ENCODE measurements at places on chromosomes 12 and 14.

GRCh38 chr14:81289516-81289915 lies 68.8 kb upstream of the GTF2A1 start:
- no peak for DNase-seq

GRCh38 chr12:119902084-119902509 lies 25.0 kb upstream of the CIT start:
- DNase-seq, result peak; percentile 89

GRCh38 chr14:57748279-57748678 lies 117.6 kb downstream of the SLC35F4 start:
- no peak for DNase-seq

DNA sequence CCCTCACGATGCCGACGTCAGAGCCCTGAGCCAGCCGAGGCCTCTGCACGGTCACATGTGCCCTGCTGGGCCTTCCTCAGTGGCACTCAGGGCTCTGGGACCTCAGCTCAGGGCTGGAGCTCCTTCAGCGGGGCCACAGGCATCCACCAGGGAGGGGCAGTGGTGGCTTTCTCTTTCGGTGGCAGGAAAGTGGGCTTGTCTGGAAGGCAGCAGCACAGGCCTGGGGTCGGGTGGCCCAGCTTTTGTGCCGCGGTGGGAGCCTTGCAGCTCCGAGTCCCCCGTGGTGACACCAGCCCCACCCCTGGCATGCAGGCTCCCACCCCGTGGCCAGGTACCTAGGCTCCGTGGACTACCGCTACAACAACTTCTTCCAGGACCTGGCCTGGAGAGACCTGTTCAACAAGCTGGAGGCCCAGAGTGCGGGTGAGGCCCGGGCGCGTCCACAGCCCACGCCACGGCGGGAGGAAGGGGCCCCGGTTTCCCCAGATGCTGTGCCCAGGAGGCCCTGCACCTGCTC lies 14.2 kb upstream of the TEX22 start:
- no peak for DNase-seq

DNA sequence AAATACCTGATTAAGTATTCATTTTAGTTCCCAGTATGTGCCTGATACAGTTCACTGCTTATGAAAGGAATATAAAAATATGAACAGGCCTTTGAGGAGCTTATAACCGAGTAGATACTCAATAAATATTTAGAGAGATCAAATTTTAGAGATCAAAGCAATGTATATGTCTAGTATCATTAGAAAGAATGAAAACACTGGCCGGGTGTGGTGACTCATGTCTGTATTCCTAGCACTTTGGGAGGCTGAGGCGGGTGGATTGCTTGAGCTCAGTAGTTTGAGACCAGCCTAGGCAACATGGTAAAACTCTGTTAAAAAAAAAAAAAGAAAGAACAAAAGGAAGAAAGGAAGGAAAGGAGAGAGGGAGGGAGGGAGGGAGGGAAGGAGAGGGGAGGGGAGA lies 113.2 kb upstream of the EEA1 start:
- no peak for DNase-seq

- DNase-seq, result no peak
These were observed 456.9 kb downstream of the NRXN3 start for GRCh38 chr14:78627114-78627513.

DNA sequence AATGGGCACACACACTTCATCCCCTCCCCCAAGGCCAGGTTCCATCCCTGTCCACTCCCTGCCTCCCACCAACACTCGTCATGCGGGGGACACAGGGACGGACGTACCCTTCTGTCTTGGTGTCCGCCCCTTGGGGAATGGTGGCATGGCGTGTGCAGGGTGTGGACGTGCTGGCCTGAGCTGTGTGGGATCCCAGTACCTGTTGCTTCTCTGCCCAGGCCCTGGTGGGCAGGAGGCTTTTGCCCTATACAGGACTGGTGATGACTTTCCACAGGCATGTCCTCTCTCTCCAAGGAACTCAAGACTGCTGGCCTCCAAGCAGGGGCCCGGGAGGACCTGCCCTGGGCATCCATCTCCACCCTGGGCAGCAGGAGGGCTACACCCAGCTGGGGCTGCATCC lies 195.8 kb upstream of the PRMT8 start:
- no peak for DNase-seq

GRCh38 chr14:54488318-54488645 lies 498 bp downstream of the GMFB start:
- DNase-seq, result no peak

- no peak for DNase-seq
These were observed 21.1 kb downstream of the CHGA start for GRCh38 chr14:92943855-92944570.

- DNase-seq, result no peak
These were observed 8.7 kb upstream of the CKAP4 start for GRCh38 chr12:106256524-106256923.

DNA sequence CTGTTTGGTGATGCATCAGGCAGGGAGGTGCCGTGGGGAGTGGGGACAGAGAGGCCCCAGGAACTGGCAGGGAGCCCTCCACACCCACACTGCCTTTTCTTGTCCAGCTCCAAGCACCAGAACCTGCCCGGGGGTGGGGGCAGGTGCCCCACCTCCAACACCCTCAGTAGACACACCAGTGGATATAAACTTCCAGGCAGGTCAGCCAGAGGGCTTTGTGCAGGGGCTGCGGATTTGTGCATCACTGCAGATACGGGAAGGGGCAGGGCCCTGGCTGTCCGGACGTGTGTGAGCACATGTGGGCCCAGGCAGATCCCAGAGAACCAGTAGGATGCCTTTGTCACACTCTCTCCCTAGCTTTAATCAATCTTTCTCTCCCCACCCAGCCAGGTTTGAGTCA lies 1.3 kb upstream of the TGM1 start:
- no peak for DNase-seq

DNA sequence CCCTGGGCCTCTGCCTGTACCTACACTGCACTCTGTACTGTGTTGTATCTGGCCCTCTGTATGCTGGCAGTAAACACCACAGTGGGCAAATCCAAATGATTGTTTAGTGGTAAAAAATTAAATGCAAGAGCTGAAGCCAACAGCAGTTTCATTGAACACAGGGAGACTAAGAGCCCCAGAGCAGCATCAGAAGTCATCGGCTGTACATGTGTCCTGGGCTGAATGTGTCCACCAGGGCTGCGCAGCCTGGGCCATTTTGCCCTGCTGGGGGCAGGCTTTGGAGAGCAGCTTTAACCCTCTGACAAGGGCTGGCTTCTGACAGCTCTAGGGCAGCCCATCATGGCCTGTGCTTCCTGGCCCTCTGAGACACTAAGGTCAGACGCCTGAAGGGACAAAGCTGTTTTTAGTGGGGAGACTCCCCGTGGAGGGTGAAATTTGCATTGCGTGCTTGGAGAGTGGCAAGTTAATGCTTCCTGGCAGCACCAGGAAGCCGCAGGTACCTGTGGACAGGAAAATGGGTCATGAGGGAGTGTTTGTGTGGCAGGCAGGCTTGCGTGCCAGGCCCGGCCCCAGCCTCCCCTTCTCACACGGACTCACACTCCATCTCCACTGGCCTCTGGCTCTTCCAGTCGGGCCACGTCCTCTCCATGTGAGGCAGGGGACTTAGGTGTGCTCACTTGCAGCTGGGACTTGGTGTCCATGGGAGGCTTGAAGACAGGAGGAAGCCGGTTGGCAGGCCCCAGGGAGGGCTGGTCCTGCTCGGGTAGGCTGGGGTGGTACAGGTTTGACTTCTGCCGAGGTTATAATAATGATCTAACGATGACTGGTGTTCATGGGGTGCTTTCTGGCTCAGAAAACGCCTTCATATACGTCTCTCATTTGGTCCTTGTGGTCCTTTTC lies 150.1 kb downstream of the TSPAN9 start:
- no peak for DNase-seq

- no peak for DNase-seq
These were observed 12.8 kb downstream of the ETFRF1 start for GRCh38 chr12:25207846-25208245.

DNA sequence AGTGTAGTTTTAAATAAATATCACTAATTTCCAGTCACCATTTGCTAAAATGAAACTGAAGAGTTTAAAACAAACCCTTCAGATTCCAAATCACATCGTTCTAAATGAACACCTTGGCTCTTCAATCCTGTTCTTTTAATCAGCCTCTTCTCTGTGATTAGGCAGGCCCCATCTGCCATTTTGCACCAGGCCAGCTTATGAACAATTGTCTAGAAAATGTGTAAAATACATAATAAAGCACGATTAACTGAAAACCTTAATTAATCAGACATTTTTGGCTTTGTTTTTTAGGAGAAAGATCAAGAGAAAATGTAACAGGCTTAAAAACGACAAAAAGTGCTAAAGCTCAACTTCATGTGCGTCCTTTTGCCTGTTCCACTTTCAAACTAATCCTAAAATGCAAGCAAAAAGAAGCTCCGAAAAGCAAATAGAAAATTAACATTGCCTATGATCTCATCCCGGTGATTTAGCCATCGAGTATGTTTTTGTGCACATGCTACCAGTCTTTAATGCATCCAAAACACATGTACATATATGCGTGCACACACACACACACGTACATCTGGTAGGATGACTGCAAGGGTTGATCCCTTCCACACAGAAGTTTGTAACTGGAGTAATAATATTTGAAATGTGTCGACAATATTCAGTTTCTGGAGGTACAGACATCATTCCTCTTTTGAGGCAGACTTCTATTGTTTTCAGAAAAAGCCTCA lies 288.6 kb downstream of the FOXN3 start:
- DNase-seq, result no peak

- DNase-seq, result peak; percentile 16
These were observed 48.3 kb downstream of the SEL1L start for GRCh38 chr14:81485372-81485771.

- no peak for DNase-seq
These were observed 1.6 kb downstream of the RFX4 start for GRCh38 chr12:106584104-106585064.

DNA sequence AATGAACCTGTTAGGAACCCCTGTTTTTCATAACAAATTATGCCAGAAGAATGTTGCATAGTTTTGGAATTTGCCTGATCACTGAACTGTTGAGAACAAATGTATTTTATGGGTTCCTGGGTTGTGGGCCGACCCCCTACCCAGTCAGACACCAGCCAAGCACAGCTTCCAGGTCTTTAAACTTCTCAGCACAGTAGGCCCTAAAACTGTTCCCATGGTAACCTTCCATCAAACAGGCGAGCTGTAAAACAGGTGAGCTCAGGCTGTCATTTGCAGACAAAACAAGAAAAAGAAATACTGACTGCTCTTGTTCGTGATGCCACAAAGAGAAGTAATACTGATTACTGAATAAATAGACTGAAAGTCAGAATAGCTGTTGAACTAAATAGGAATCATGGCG lies 147.0 kb downstream of the PTPRO start:
- no peak for DNase-seq

DNA sequence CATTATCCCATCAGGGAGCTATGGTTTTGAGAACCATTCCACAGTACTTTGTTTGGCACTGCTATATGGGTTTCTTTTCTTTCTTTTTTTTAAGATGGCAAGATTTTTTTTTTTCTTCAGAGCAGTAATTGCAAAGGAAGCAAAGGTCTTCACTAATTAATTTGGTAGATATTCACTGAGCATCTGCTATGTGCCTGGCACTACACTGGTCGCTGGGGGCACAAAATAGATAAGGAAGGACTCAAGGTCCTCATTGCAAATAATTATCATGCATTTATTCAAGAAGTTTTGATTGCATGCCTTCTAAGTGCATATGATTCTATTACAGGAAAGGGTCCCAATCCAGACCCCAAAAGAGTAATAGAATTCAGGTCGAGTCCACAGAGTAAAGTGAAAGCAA lies 10.0 kb upstream of the ATP2A2 start:
- no peak for DNase-seq

GRCh38 chr12:70178038-70178437 lies 65.2 kb upstream of the CNOT2 start:
- no peak for DNase-seq

DNA sequence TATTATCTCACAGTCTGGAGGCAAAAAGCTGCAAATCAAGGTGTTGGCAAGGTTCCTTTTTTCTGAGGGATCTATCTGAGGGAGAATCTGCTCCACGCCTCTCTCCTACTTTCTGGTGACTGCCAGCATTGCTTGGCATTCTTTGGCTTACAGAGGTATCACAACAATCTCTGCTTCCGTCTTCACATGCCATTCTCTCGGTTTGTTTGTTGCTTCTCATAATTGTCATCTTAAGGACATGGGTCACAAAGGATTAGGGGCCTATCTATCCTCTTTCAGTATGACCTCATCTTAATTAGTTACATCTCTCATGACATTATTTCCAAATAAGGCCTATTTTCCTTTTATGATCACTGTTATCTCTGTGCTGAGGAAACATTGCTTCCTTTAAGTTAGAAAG lies 345.0 kb downstream of the FOXG1 start:
- DNase-seq, result no peak

DNA sequence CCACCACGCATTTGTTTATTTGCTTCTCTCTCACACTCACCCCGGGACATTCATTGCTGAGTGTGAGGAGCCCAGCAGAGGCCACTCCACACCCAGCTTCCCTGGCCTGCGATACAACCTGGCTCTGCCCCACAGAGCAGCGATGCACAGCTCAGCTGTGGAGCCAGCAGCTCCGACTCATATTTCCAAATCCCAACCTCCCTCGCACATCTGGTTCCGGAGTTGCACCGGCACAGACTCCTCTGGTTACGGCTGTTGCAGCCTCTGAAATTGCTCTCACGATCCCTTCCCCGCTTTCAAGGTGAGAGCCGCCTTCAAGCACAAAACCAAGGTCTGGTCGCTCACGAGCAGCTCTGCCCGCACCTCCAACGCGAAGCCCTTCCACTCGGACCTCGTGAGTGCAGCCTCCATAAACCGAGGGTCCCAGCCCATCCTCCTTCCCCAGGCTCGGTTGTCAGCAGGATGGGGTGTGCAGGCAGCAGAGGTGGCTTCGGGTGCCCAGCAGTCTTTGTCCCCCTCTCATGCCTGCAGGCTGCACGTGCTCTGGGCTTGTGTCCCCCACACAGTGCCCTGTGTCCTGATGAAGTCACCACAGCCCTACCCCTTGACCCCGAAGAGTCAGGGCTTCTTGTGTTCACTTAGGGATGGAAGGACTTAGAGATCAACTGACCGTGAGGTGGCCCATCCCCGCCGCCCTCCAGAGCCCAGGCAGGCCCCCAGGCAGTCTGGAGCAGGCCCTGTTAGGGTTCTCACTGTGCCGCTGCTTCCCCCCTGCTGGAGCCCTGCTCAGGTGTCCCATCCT lies 184.3 kb downstream of the ADGRD1 start:
- DNase-seq, result no peak

GRCh38 chr14:81504864-81505263 lies 28.8 kb downstream of the SEL1L start:
- DNase-seq, result no peak

DNA sequence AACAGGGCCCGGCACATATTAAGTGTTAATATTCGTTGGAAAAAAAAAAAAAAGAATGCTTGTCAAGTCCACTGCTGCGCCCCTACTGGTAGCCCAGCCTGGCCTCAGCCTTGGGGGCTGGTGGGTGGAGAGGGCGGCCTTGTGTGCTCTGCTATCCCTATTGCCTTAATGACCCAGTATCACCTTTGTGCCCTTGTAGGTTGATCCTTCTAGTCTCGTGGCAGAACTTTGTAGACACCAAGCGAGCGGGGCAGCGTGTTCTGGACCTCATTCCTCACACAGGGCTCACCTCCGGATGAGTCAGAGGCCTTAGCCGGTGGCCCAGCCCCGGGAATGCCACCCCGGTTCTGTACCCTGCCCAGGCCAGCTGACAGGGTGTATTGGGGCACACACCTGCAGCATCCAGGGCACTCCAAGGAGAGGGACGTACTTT lies 1.8 kb upstream of the RCOR1 start:
- DNase-seq, result no peak

All from activated CD4-positive, alpha-beta memory T cell treated with anti-CD3 and anti-CD28 coated beads for 36 hours (primary cell).